Cortex of kidney (tissue), 1 donor: ENCODE measurements at places on chromosomes 1 and 21.

DNA sequence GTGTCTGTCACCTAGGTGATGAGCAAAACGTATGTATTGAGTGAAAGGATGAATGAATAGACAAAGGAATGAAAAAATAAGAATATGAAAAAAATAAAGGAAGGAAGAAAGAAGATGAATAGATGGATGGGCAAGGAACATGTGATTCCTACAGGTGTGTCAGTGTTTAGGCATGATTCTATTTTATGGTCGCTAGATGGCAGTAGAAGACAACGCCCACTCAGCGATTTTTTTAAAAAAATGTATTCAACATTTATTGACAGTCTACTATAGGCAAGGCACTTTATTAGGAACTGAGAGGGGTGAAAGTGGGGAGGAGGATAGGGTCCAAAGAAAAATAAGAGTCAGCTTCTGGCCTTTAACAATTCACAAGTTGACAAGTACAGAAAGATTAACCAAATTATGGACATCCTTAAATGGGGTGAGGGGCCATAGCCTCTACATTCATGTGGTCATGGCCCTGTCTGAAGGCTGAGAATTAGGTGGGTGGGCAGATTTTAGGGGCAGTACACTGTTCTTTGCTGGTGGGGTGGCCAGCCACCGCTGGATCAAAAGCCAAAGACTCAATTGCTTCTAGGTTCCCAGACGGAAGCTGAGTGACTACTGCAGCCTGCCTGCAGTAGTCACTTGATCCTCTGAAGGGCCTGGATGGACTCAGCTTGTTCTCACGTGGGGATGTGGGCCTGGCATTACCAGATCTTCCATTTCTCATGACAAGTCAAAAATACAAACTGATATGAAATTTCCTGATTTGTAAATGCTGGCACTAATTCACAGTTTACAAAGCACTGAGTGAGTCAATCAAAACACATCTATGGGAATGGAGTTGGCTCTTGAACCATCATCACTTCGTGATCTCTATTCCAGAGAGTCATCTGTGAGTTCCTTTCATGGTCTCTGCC, 83.9 kb downstream of the FASLG start:
- DNase-seq: no peak

DNA sequence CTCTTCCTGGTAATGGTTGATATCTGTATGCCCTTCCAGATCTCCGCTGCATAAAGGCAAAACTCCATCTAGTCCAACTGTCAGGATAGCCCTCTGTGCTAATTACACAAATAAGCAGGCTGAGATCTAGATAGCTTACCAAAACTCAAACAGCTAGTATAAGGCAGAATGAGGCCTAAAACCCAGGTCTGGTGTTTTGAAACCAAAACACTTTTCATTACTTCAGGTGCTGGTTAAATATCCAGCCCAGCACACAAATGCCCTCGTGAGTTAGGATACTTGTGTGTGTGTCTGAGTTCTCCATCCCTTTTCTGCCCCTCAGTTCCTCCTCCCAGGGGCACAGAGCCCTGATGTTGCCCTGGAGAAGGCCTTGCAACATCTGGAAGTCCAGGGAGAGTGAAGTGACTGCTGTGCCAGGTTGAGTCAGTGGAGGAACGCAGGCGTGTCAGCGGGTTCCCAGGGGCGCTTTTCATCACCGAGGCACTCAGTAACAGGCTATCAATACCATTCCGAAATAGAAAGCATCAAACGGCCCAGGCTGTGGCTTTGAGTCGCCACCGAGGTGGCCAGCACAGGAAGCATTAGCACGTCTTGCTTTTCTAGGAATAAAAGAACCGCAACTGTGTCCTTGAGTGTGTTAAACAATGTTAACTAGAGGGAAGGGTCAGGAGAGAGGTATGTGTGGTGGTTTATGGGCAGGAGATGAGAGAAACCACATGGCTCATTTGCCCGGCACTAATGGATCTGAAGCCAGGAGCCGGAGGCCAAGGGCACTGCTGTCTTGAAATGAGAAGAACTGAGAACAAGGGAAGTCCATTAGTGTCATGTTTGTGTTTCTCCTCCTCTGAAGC, 90.7 kb upstream of the WLS start:
- no peak for DNase-seq

DNA sequence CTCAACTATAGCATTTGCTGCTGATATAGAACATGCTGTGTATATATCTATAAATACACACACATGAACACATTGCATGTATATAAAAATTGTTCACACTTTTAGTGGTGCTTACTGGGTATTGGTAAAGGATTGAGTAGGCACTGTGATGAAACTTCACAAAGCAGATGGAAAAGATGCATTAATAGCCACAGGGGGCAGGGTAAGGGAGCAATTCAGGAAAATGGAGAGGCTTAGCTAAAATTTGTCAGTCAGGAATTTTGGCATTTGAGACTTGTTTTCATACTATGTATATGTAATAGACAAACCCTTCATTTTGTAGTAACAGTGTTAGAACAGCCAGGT, 633 bp upstream of the PPFIA4 start:
- DNase-seq: no peak

GRCh38 chr21:42013931-42014330, 3.8 kb upstream of the ZBTB21 start:
- no peak for DNase-seq

DNA sequence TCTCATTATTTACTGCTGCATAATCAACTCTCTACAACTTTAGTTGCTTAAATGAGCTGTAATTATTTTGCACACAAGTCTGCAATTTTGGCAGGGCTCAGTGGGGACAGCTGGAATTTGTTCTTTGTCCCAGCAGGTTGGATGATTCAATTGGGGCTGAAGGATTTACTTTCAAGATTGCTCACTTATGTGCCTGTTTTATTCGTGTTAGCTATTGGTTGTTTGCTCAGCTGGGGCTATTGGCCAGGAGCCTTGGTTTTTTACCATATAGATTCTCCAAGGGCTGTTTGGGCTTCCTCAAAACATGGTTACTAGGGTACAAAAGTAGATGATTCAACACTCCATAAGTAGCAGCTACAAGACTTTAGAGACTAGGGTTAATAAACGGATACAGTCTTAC, 13.4 kb downstream of the OR10R2 start:
- no peak for DNase-seq

DNA sequence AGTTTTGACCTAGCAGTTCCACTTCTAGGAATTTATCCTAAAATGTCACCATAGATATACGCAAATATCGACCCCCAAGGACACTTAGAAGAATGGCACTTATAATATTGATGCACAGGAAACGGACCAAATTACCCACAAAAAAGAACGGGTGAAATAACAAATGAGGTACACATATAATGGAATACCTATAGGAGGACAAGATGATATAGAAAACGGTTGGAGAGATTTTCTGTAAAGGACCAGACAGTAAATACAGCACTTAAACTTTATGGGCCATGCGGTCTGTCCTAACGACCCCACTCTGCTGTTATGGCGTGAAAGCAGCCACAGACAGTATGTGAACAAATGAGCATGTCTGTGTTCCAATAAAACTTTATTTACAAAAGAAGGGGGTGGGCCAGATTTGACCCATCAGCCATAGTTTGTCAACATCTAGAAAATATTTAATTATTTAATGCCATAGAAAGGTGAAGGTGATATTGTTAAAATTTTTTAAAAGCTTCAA, 2.4 kb downstream of the TMPRSS3 start:
- no peak for DNase-seq

GRCh38 chr1:78038071-78038470, 7.7 kb upstream of the GIPC2 start:
- no peak for DNase-seq

GRCh38 chr1:78069784-78070183, 24.0 kb downstream of the GIPC2 start:
- no peak for DNase-seq

- DNase-seq: no peak
Observed at GRCh38 chr1:204446413-204447111, 34.9 kb upstream of the PPP1R15B start.

DNA sequence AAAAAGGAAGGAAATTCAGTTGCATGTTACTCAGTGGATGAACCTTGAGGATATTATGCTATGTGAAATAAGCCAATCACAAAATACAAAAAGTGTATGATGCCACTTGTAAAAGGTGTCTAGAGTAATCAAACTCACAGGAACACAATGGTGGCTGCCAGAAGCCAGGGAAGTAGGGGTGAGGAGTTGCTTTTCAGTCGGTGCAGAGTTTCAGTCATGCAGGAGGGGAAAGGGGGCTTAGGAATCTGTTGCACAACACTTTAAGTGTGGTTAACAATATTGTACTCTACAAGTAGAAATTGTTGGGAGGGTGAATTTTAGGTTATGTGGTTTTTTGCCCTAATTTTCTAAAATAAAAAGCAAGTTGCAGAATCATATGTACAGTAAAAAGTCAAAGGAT, 184.2 kb upstream of the RAB4A start:
- no peak for DNase-seq

DNA sequence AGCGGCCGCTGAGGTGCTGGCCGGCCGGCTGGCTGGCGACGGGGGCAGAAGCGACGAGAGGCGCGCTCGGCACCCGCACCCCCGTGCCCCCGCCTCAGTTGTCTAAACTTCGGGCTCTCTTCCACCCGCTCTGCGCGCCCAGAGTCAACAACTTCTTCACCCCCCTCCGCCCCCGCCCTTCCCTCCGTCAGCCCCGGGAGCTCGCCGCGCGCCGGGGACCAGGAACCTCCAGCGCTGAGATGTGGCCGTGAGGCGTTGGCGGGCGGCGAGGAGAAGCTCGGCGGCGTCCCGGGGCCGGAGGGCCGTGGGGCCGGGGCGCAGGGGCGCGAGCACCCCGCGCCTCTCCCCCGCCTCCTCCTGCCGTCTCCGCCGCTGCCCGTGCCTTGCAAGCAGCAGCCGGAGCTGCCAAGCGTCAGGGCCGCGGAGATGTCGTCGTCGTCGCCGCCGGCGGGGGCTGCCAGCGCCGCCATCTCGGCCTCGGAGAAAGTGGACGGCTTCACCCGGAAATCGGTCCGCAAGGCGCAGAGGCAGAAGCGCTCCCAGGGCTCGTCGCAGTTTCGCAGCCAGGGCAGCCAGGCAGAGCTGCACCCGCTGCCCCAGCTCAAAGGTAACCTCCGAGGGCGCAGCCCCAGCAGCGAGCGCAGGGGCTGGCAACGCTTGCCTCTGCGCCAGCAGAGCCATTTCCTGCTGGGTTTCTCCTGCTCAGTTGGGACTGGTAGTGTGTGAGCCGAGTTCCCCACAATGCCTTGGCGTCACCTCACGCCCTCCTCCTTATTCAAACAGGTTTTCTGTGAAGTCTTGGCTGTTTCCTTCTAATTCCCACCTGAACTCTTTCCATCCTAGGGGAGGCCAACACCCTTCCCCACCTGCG, 710 bp downstream of the PPP2R5A start:
- no peak for DNase-seq

- DNase-seq: no peak
Observed at GRCh38 chr1:116553386-116554115, 17.3 kb downstream of the CD58 start.

GRCh38 chr1:196611873-196612272, 3.6 kb upstream of the KCNT2 start:
- DNase-seq: no peak

DNA sequence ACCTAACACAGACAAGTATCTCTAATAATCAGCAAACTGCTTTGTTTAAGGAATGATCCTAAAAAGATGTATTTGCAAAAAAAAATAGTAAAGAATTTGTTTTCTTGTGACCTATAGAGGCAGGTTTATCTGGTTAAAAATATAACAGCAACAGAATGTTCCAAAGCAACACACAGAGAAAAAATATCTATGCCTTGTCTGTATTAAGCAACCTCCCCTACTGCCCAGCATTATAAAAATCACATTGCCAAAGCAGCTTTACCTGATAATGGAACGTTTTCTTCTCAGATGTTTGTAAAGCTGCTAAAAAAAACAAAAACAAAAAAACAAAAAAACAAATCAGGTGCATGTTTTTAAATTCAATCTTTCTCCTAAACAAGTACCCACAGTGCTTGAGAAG, 24.7 kb downstream of the PALMD start:
- DNase-seq: no peak

GRCh38 chr1:97270508-97271307, 549.1 kb downstream of the PTBP2 start:
- DNase-seq: no peak

- DNase-seq: no peak
Observed at GRCh38 chr1:90687747-90688146, 29.4 kb downstream of the BARHL2 start.

DNA sequence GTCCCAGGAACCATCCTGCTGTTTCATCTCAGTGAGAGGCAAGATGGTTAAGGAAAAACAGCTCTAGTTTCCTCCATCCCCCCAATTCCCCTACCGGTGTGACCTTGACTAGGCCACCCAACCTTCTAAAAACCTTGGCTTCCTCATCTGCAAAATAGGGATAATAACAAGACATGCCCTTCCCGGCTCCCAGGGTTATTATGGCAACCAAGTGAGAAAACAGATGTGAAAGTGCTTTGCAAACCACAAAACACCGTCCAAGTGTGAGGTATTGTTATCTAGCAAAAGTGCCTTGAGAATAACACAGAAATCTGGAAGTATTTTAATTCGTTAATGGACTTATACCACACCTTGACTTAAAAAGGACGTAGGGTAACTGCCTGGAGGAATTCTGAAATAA, 62.7 kb downstream of the ITPKB start:
- DNase-seq: no peak

- no peak for DNase-seq
Observed at GRCh38 chr1:91507328-91507727, 6.7 kb downstream of the CDC7 start.
